ENCODE measurements at places on chromosomes 4 and X. TPM values are rescaled to one million over a fixed set of nuclear protein-coding genes. Genes with fewer than 3 reads are reported as not detected.

The CYBB gene
- 6.0 TPM for total RNA-seq

DNA sequence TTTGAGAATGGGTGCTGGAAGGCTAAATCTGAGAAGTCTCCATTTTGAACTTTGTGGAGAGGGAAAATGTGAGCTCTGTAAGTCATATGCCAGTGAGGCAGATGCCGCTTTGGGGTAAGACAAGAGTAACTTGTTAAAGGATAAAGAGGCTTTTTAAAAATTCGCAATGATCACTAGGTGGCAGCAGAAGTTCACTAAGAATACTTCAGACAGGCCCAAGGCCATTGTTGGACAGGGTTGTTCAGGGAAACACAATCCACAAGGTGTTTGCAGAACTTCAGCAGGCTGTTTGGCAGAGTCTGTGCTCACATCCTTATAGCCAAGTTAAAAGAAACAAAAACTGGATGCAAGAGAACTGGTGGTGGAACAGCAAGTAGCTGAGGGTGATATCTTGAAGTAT is 13.7 kb upstream of the PIGA start:
- ATAC-seq: peak; percentile 79

DNA sequence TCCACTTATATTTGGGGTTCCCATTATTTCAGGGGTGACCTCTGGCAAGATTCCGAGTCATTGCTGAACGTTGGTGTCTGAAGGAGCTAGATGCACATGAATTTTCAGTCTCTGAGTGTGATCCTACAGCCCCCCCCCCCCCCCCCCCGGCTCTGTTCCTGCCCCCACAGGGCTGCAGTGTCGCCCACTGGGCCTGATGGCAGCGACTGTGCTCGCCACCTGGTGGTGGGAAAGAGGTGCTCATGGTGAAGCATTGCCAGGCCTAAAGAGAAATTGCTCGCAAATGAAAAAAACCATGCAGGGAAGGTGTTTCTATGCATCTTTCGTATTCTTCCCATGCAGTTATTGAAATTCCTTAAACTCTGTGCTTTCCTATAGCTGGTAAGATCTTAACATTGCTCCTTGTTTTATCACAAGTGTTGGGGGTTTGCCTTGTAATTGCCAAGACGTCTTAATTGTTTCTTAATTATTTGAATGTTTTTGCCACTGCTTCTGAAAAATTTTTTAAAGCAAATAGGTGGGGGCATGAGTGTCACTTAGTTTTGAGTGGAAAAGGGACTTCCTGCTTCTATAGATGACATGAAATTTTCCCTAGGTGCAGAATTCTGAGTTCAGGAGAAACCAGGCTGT is 63.2 kb downstream of the CLDN22 start:
- ATAC-seq: peak; percentile 72

GRCh38 chr4:3707423-3708102 is 58.6 kb upstream of the ADRA2C start:
- no peak for ATAC-seq

DNA sequence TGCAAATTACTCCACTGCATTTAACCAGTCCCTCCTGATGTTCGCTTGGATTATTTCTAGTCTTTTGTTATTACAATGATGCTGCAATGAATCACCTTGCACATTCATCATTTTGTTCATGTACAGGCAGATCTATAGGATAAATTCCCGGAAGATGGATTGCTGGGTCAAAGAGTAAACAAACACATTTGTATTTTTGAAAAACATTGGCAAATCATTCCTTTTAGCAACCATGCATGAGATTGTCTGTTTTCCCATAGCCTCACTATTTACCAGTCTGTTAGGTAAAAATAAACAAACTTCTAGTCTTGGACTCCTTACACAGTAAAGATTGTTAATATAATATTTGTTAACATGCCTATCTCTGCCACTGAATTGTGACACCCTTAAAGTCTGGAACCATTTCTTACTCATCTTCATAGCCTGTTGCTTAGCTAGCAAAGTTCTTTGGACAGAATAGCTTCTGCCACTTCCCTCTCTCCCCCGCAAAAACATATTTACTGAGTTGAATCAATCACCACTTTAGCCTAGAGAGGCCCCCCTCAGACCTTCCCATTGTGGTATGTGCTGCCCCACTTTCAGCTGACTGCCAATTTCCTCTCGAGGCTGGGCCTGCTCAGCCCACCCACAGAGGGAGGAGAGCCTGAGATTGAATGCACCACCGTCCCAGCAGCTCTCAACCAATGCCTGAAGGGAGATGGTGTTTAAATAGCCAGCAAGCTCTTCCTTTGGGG is 108.4 kb upstream of the ATXN3L start:
- ATAC-seq: no peak

DNA sequence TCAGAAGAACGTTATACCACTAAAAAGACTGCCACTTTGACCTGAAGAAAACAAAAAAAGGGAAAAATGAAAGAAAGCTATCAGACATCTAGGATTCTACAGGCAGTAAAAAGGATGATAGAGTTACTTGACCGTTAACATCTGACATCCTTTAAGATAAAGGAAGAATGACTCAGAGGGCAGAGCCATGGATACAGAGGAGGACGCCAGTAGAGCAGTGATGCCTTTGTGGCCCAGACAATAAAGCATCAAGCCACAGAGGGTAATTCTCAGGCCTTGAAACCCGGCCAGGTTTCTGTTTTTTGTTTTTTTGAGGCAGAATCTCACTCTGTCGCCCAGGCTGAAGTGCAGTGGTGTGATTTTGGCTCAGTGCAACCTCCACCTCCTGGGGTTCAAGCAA is 9.5 kb upstream of the BEX1 start:
- ATAC-seq: no peak

- no peak for ATAC-seq
Observed at GRCh38 chr4:31411565-31411964, 691.4 kb downstream of the PCDH7 start.

- no peak for ATAC-seq
Observed at GRCh38 chr4:112947616-112948015, 101.8 kb upstream of the ANK2 start.

GRCh38 chr4:1049591-1049905 is 38.1 kb downstream of the FGFRL1 start:
- ATAC-seq: no peak

GRCh38 chr4:88999392-88999930 is 57.5 kb downstream of the FAM13A start:
- ATAC-seq: no peak

GRCh38 chr4:123319639-123320038 is 77.0 kb upstream of the SPRY1 start:
- no peak for ATAC-seq

GRCh38 chr4:153683763-153684181 is 308 bp upstream of the TLR2 start:
- no peak for ATAC-seq

DNA sequence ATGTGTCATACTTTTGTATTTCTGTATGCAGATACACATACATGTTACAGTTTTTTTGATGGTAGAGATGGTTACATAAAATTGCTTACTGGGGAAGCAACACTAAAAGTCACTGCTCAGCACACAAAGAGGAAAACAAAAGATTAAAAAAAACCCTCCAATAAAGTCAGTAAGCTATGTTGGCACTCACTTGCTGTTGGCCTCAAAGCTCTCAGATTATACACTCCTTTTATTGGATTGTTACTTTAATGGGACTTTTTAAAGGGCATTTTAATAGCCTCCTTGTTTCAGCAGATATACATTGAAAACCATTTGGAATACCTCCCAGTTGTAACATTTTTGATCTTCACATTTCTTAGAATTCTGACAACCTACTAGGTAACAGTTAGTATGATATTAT is 222.0 kb upstream of the HHIP start:
- ATAC-seq: no peak

DNA sequence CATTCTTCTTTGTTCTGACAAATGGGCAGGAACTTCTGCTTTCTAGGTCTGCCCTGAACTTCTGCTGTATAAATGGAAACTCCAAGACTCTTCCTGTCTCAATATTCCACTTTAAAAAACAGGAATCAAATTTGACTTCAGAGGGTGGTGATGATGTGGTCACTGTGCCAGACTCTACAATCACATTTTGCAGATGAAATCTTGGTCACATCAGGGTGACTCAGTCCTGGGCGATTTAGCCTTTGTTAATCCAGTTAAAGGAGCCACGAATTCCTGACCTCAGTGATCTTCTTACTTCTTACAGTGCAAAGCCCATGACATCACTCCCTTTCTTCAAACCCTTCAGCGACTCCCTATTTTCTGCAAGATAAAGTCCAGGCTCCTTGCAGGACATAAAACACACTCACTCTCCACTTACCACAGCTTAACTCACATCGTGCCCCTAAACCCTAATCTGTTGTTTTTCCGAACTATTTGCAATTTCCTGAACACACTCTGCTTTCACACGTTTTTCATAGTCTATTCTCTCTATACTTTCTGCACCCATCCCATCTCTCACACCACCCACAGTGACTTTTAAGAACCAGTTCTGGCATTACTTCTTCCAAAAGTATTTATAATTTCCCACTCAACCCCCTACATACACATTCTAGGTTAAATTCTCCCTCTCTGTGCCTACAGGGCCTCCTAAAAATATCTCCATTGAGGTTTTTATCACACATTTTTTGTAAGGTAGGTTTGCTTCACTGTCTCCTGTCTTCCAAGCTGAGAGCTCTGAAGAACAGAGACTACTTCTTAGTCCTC is 11.1 kb downstream of the GASK1B start:
- peak; percentile 92 for ATAC-seq

DNA sequence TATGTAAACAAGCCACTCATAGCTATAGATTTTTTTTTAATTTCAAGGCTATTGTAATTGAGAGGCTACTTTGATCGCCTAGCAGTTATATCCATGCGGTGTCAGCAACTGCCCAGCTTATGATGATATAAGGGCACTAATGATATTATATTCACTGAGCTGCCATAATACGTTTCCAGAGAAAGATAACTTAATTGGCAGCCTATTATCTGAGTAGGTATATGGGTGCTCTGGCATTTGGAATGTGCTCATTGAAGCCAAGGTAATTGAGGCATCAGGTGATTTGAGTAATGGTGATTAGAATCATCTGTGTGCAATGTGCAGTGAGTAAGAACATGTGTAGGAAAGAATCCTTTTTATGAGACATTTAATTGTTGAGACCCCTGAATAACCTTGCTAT is 490.0 kb downstream of the CENPC start:
- ATAC-seq: no peak

DNA sequence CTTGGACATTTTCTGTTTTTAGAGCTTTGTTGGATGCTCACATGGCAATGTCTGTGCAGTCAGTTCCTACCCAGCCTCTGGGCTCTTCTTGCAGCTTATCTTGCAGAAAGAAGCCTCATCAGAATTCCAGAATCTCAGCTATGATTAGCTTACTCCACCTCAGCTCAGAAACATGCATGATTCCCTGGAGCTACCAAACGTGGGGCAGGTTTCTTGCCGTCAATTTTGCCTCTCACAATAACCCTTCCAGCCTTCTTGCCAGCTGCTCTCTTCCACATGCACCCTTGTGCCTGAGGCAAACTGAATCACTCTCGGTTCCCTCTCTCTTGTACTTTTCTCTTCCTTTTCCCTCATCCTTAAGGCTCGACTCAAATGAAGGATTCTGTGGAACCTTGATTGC is 141.4 kb downstream of the PTTG2 start:
- no peak for ATAC-seq

- no peak for ATAC-seq
Observed at GRCh38 chr4:127047930-127048329, 584.8 kb upstream of the INTU start.

DNA sequence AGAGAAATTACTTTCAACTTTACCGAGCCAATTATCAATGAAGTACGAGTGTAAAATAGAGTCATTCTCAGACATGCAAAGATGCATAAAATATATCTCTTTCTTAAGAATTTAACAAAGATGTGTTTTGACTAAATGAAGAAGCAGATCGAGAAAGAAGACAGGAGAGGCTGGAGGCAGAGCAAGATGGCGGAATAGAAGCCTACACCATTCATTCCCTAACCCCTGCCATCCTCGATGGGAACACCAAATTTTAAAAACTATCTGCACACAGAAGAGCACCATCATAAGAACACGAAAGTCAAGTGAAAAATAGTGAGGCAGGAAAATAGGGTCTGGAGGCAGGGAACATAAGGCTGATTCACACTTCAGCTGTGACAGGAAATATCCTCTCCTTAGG is 35.0 kb downstream of the CCDC158 start:
- no peak for ATAC-seq

Data from gastroesophageal sphincter (tissue), 4 donors.